ENCODE measurements at places on chromosomes 3 and 15.

- H3K27ac ChIP-seq, result no peak overlapping the region
- no peaks in the 10 kb centered on the region for H3K36me3 ChIP-seq
- DNase-seq, result no peak
- no peak overlapping the region for H3K4me3 ChIP-seq
These were observed 23.4 kb upstream of the GREM1 start for GRCh38 chr15:32694222-32694983.

DNA sequence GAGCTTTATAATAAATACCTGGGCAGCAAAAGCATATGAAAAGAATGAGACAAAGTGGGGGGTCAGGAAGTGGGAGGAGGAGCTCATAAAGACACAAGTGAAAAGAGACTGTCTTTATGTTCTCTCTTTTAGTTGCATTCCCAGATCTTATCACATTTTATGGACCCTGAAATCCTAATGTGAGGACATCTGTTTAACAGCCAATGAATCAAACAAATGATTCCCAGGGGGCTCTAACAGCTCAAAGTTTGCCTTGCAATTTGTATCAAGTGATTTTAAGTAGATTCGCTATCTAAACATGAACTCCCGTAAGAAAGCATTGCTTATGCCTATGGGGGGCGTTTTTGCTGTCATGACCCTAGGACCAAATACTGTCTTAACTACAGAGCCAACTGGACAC is 332.3 kb upstream of the CNTN4 start:
- no peaks in the 10 kb centered on the region for H3K36me3 ChIP-seq
- no peaks in the 10 kb centered on the region for H3K27me3 ChIP-seq
- H3K4me3 ChIP-seq, result no peak overlapping the region
- no peak for DNase-seq
- H3K27ac ChIP-seq, result no peak overlapping the region

DNA sequence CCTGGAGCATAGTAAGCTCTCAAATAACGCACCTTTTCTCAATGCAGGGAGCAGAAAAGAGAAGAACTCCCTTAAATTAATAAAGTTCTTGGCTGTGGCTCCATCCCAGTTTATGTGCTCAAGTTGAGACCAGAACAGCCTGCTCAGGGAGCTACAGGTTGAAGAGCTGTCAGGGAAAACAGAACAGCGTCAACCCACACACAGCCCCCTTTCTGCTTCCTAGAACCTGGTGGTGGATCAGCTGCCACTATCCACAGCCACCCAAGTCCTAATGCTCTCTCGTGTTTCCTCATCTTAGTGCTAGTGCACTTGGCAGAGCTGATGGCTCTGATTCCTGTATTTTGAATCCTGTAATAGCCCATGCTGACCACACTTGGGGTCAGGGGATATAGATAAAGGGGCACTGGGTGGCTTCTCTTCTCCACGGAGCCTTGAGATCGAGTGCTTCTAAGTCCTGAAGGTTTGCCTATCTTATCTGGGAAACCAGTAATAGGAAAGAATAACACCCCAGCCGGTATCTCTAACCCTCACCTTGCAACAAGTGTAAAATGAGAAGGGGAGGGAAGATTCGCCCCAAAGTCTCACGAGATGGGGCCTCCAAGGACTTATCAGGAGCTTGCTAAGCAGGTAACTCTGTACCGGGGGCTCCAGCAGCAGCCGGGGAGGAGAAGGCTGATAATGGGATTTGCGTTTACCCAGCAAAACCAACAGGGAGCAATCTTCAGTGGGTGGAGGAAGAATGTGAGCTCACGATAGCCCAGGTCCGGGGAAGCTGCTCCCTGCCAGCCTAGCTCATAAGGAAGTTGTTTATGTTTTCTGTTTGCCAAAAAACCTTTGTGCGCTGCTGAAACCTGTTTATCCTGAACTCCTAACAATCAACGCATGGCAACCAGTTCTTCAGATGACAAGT is 136.2 kb upstream of the ICE2 start:
- H3K27me3 ChIP-seq, result peaks cover 10% of the 10 kb centered on the region
- no peak overlapping the region for H3K4me3 ChIP-seq
- no peaks in the 10 kb centered on the region for H3K4me1 ChIP-seq
- DNase-seq, result no peak
- H3K27ac ChIP-seq, result no peak overlapping the region

DNA sequence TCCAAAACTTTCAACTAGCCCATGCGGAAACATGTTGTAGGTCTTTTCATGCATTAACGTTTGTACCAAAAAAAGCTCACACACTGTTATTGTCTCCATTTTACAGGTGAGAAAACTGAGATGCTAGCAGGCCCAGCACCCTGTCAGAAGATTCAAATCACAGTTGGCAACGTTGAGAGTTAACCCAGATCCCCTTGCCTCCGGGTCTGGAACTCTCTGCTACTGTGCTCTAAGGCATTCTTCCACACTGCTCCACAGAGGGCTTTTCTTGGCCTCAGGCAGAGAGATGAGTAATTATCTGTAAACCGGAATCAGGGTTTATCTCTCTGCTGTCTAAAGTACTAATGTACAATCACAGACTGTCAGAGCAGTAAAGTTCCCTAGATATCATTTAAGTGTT is 186.0 kb upstream of the LPP start:
- DNase-seq, result peak; percentile 28
- no peak overlapping the region for H3K27ac ChIP-seq
- H3K4me1 ChIP-seq, result peaks cover 5% of the 10 kb centered on the region
- no peaks in the 10 kb centered on the region for H3K27me3 ChIP-seq
- no peaks in the 10 kb centered on the region for H3K36me3 ChIP-seq
- H3K4me3 ChIP-seq, result no peak overlapping the region

DNA sequence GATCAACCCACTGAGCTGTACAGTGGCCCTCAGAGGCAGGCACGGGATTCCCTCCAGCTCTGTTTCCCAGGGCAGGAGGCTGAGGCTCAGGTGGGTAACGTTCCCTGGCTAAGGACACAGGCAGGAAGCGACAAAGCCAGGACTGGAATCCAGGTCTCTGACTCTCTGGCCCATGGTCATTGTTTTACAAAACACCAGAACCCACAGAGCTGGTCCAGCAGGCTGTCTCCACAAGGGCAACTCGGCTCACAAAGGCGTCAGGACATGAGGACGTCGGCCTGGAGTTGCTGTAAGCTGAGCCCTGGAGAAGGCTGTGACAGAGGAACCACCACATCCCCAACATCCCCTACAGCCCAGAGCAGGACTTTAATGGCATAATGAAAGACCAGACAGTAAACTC is 30.7 kb downstream of the NUP210 start:
- H3K36me3 ChIP-seq, result no peaks in the 10 kb centered on the region
- H3K4me1 ChIP-seq, result no peaks in the 10 kb centered on the region
- H3K4me3 ChIP-seq, result no peak overlapping the region
- H3K27me3 ChIP-seq, result no peaks in the 10 kb centered on the region

- H3K4me3 ChIP-seq, result peak overlapping the region; percentile 73
- DNase-seq, result peak; percentile 41
- H3K27me3 ChIP-seq, result no peaks in the 10 kb centered on the region
- peak overlapping the region; percentile 68 for H3K27ac ChIP-seq
- no peaks in the 10 kb centered on the region for H3K36me3 ChIP-seq
These were observed 936 bp downstream of the ZXDC start for GRCh38 chr3:126474498-126475412.

DNA sequence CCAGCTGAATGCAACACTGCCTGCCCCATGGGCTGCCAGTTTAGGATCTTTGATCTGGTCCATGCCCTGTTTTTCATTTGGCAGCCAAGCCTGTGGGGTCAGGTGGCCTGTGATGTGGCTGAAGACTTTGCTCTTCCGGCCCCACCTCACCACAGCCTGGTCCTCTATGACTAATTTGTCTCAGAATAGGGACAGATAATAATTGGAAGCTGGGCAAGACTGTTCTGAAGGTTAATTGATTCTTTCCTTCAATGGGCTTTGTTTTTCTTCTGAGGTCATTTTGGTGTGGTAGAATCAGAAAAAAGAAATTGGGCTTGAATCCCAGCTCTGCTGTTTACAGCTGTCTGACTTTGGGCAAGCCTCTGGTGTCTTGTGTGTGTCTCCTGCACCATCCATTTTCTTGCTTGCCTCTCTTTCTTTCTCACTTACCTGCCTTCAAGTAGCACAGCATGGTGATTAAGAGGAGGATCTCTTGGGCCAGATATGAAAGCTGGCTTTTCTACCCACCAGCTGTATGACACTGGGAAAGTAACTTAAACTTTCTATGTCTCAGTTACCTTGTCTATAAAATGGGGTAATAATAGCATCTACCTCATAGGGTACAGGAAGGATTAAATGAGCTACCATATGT is 24.2 kb downstream of the ABHD2 start:
- H3K36me3 ChIP-seq, result peaks cover 3% of the 10 kb centered on the region
- H3K27me3 ChIP-seq, result no peaks in the 10 kb centered on the region
- H3K4me3 ChIP-seq, result no peak overlapping the region
- peaks cover 7% of the 10 kb centered on the region for H3K4me1 ChIP-seq
- peak; percentile 49 for DNase-seq

DNA sequence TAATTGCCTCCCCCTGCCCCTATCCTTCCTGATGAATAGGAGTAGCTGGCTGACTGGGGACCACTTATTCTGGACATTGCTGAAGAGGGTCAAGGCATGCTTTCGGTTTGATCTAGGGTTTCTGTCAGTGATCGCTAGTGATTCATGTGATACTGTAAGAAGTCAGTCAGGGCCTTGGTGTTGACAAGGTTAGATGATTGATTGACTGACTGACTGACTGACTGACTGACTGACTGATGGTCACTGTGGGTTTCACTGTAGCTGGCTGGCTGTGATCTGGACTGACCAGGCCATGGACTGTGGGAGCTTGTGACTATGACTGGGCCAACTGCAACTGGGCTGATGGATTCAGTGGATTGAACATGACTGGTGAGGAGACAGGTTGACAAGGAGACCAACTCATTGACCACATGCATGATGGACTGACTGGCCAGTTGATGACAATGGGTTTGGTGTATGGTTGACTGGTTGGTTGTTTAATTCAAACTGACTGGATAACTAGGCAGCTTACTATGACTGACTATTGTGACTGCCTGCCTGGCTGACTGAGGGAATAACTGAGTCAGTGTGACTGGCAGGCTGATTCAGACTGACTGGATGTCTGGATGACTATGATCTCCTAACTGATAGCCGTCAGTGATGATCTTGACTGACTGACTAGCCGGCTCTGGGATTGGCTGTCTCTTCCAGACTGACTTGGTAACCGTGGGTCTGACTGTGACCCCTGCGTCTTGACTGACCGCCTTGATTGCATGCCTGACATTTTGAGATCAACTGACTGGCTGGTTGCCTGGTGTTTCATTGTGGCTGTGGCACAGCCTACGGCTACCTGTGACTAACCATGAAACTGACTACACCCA is 509.9 kb downstream of the SHQ1 start:
- H3K36me3 ChIP-seq, result no peaks in the 10 kb centered on the region
- no peaks in the 10 kb centered on the region for H3K27me3 ChIP-seq
- H3K4me1 ChIP-seq, result peaks cover 10% of the 10 kb centered on the region
- H3K27ac ChIP-seq, result peak overlapping the region; percentile 72
- H3K4me3 ChIP-seq, result no peak overlapping the region
- no peak for DNase-seq

DNA sequence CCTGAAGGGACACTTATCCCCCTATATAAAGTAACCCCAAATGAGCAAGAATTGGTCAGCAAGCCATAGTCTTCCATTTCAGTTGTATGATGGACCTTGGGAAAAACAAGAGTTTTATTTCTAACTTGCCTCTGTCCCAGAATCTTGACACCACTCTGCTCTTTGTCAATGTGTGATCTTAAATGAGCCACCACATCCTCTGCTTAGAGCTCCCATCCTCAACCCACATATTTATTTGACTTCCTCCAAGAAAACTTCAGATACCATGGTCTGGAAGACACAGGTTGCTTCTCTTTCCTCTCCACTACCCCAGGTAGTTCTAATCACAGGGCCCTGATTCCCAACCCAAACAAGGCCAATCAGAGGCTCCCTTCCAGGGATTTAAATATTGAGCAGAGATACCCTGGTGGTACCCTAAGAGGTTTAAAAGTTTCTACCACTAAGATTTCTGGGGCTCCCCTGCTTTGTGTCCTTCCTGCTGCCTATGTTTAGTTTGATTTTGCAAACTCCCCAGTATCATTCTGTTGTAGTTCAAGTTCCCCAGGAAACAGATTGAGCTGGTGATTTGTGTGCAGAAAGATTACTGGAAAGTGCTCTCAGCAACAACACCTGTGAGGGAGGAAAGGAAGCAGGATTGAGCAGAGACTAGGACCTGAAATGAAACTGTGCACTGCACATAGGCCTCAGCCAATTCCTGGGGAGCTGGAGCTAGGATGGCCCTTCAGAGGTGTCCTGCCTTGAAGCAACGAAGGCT is 64.3 kb downstream of the MTHFS start:
- no peaks in the 10 kb centered on the region for H3K4me1 ChIP-seq
- no peak overlapping the region for H3K4me3 ChIP-seq
- DNase-seq, result no peak
- H3K27ac ChIP-seq, result no peak overlapping the region
- no peaks in the 10 kb centered on the region for H3K36me3 ChIP-seq

DNA sequence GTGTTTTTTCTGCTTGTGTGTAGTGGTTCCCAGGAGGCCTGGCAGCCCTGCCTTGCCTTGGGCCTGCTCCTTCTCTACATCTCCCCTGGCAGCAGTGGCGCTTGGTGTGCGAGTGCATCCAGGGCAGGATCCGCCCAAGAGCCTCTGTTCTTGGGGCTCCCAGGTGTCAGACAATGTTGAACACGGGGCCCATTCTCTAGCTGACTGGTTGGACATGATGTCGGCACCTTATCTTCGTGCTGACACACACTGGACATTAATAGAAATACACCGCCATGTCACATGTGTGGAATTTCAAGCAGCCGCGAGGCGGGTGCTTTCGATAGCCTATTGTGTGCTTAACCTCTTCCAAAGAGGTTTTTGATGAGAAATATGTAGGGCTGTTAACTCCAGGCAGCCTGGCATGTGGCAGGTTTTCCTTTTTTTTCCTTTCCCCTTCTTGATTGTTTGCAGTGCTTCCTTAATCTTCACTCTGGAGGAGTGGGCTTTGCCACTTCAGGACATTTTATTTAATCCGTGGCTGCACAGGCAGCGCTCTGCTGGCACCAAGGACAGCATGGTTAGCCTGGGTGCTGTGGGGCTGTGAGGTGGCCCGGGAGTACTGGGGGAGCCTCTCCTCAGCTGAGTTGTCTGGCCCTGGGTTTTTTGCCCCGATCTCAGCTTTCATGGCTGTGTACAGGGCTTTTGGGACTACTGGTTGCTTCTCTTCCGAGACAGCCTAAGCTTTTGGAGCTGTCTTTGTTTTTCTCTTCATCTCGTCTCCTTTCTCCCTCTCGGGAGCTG is 42.5 kb downstream of the CHCHD6 start:
- H3K36me3 ChIP-seq, result no peaks in the 10 kb centered on the region
- H3K4me1 ChIP-seq, result no peaks in the 10 kb centered on the region
- H3K27ac ChIP-seq, result no peak overlapping the region
- DNase-seq, result peak; percentile 50

GRCh38 chr15:57500979-57501576 is 90.6 kb upstream of the MYZAP start:
- H3K36me3 ChIP-seq, result no peaks in the 10 kb centered on the region
- no peak overlapping the region for H3K27ac ChIP-seq
- no peak overlapping the region for H3K4me3 ChIP-seq
- DNase-seq, result peak; percentile 59

- H3K27me3 ChIP-seq, result no peaks in the 10 kb centered on the region
- peaks cover 20% of the 10 kb centered on the region for H3K36me3 ChIP-seq
- H3K4me1 ChIP-seq, result peaks cover 5% of the 10 kb centered on the region
- no peak overlapping the region for H3K27ac ChIP-seq
- DNase-seq, result peak; percentile 93
These were observed 6.8 kb downstream of the MFSD1 start for GRCh38 chr3:158808697-158809096.
